GM18507 (cell line): ENCODE measurements at places on chromosomes 13 and 19.

- DNase-seq: no peak
These were observed 141.5 kb downstream of the TDRD3 start for GRCh38 chr13:60538566-60538965.

- DNase-seq: no peak
These were observed 7.0 kb downstream of the HIF3A start for GRCh38 chr19:46303691-46304397.

- no peak for DNase-seq
These were observed 56.5 kb downstream of the KLF2 start for GRCh38 chr19:16380943-16381755.

DNA sequence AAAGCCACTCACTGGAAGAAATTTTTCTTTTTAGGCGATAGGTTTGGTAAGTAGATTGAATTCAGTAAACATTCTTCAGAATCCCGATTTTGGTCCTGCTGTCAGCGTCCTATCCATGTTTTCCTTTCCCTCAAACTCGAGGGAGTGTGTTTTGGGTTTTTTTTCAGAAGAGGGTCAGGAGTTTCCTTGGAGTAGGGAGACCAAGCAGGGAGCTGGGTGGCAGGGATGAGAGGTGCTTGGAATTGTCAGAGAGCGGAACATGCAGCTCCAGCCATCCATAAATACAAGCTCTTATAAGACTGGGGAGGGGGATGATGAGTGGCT lies 1.6 kb upstream of the PCDH8 start:
- no peak for DNase-seq

DNA sequence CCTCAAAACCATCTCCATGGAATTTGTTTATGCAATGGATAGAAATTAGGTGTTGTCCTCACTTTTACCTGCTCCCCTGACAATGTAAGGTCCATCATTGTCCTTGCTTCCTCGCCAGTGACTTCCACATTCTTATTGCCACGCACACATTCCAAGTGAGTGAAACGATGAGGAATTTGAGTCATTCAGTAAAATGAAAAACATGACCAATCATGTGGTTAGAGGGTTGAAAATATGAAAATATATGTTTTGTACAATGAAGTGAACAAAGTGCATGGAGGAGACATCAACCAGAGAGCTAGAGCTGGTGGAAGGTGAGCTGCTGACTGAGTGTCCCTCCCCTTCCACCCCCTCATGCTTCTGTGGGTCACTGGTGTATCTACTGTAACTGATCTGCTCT lies 91.7 kb downstream of the ATP8A2 start:
- no peak for DNase-seq
